ENCODE measurements at places on chromosomes 2 and 18. TPM values are rescaled to one million over a fixed set of nuclear protein-coding genes. Genes with fewer than 3 reads are reported as not detected.

DNA sequence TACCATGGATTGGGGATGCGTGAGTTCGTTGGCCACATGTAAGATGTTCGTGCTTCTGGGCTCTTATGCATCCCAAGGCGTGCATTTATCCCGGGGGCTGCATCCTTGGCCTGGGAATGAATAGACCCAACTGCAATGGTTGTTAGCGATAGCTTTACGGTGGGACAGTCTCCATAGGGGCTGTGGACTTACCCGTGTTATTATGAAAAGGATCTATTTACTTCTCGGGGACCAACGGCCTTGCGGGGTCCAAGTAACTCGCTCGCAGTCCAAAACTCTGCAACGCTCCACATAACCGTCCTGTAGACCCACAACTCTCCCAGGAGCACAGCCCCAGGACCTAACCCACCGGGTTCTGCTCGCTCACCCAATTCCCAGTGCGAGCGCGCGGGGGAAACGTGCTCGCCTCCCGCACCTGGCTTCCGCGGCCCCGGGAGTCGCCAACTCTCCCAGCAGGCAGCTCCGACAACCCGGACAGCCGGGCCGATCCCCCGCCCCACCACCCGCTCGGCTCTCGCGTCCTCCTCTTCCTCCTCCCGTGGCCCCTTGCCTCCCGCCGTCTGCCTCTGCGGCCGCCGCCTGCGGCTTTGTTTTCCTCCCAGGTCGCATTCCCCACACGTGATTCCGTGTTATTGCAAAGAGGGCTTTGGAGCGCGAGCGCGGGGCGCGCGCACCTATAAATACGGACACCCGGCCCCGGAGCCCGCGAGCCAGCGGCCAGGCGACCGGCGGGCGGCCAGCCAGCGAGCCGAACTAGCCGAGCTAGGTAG is at the start of gene CABLES1:
Gene CABLES1, plus strand, starts transcription at position 706 of the 770 bp plus-strand sequence. CDS start 278 bp downstream, outside the sequence.
- peak; percentile 51 for DNase-seq
- H3K27ac ChIP-seq, result peak within 1 kb of the TSS; percentile 92
- H3K27me3 ChIP-seq, result no peaks in the 10 kb centered on the region
- no peaks in the 10 kb centered on the region for H3K36me3 ChIP-seq
- peak within 1 kb of the TSS; percentile 67 for H3K4me3 ChIP-seq
- peaks cover 16% of the 10 kb centered on the region for H3K4me1 ChIP-seq

GRCh38 chr2:29336341-29337241 is 221.4 kb downstream of the CLIP4 start:
- DNase-seq, result no peak
- no peaks in the 10 kb centered on the region for H3K27me3 ChIP-seq
- H3K4me1 ChIP-seq, result no peaks in the 10 kb centered on the region
- no peak overlapping the region for H3K4me3 ChIP-seq
- no peak overlapping the region for H3K27ac ChIP-seq

The NT5C1B gene
- not detected for total RNA-seq

DNA sequence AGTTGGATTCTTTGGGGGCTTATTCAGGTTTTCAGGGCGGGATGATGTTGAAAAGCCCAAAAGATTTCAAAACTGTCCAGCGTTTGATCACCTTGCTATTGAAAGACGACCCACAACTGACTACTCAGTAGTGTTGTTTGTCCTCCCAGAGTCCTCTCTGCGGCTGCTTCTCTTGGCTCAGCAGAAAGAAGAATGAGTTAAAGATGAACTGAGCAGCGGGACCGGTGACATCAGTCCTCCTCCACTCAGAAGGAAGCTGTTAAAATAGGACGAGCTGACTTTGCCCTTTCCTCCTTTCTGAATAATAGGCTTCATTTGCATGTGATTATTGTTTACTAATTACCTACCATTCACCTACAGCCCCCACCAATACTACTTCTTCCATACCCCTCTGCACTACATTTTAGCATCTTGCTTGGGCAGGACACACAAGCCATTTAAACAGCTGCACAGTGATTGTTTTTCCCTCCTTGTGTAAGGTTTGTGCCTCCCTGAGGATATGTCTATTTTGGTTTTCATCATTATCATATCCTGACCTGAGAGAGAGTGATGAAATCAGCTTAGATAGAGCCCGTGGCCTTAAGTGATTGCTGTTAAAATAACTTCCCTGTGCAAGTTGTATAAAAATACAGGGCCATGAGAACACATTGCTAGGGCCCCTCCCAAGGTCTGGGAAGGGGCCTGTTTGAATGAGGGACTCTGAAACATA is 261.8 kb downstream of the FHOD3 start:
- no peak overlapping the region for H3K27ac ChIP-seq
- H3K4me1 ChIP-seq, result no peaks in the 10 kb centered on the region
- H3K27me3 ChIP-seq, result no peaks in the 10 kb centered on the region

Measured in tibial nerve (tissue), 4 donors.